ENCODE measurements at places on chromosomes 4 and X. TPM values are rescaled to one million over a fixed set of nuclear protein-coding genes. Genes with fewer than 3 reads are reported as not detected.

The COL4A5 gene
- 0.21 TPM for total RNA-seq

The FRAS1 gene
- total RNA-seq = 0.07 TPM

The AIMP1 gene
- total RNA-seq = 51.7 TPM

The RHOH gene
- 182 TPM for total RNA-seq

The SSX4B gene
- total RNA-seq = not detected

The VSIG1 gene
- 0.25 TPM for total RNA-seq

The PABPC4L gene
- total RNA-seq = not detected

The CT47B1 gene
- not detected for total RNA-seq

The LRCH2 gene
- not detected for total RNA-seq

The H2BW2 gene
- total RNA-seq = not detected

The PIN4 gene
- total RNA-seq = 6.2 TPM

DNA sequence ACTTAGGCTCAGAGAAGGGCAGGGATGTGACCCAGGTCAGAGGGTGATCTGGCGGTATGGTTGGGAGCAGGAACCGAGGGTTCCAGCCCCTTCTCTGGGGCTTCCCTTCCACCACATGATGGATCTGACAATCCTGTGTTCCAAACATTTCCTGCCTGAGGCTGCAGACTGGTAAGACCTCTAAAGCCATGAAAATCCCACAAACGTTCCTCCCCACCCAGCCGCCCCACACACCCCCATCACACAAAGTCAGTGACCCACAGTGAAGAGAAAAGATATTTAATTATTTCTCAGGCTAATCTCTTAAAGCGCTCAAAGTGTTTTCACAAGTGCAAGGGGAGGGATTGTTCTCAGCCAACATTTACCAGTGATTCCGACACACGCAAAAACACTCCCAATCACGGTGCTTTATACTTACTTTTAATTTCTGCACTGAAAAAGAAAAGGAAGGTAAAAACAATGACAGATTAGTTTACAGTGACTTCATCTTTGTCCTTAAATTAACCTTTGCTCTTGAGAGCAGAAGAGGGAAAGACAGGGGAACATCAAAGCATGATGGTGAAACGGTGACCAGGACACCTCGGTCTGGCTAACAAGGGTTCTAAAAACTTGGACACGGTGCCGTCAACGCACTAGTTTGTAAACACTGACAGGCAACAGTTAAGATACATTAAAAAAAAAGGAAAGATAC is 42.4 kb downstream of the WDR1 start:
- no peak for DNase-seq

DNA sequence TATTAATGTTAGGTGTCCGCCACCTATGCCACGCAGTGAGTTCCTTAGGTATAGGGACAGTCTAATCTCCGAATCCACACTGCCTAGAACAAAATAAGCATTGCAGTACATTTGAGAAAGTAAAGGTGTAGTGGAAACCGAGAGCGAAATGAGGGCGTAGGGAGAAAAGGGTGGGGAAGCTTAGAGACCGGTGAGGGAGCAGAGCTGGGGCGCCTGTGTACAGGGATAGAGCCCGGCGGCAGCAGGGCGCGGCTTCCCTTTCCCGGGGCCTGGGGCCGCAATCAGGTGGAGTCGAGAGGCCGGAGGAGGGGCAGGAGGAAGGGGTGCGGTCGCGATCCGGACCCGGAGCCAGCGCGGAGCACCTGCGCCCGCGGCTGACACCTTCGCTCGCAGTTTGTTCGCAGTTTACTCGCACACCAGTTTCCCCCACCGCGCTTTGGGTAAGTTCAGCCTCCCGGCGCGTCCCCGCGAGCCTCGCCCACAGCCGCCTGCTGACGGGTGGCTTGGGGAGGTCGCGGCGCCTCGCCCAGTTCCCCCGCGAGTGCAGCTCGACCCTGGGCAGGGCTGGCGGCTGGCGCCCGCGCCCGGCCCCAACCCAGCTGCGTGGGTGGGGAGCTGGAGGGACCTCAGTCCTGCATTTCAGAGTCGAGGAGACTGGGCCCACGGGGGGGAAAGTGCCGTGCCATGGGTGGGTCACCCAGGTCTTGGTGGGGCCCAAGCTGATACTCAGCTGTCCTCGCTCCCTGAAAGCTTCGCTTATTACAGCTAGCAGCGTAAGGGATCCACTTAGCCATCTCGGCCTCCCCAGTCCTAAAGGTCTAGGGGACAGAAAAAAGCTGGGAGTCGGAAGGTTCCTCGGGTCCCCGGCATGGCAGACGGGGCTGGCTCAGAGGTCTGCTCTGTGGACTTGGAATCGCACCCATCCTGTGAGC is at the start of gene ANXA3:
Gene ANXA3, plus strand, starts transcription at position 351 of the 932 bp plus-strand sequence. CDS start 2,704 bp downstream, outside the sequence.
- DNase-seq = peak; percentile 10

DNA sequence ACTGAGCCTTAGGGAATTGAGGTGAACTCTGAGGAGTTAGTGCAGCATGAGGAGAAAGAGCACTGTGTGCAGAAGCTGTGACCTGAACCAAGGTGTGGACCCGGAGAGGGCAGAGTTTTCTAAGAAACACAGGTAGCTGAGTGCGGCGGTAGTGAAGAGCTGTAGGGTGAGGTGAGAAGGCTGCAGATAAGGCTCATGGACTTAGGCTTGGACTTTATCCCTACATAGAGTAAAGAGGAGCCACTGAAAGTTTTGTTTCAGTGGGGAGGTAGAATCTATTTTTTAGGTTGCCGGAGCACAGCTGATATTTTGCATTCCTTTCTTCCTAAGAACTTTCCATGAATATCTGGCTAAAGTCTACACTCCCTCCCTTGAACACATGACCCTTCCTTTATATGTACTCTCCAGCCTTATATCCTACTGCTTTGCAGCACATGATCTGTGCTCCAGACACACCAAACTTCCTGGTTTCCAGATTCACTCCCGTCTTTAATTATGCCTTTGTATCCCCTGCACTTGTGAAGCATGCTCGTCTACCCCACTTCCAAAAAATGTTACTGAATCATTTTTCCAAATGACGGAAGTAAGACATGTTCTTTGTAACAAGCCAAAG is 10.6 kb upstream of the PGRMC2 start:
- no peak for DNase-seq

GRCh38 chr4:151173871-151174270 is 74.4 kb downstream of the RPS3A start:
- no peak for DNase-seq

DNA sequence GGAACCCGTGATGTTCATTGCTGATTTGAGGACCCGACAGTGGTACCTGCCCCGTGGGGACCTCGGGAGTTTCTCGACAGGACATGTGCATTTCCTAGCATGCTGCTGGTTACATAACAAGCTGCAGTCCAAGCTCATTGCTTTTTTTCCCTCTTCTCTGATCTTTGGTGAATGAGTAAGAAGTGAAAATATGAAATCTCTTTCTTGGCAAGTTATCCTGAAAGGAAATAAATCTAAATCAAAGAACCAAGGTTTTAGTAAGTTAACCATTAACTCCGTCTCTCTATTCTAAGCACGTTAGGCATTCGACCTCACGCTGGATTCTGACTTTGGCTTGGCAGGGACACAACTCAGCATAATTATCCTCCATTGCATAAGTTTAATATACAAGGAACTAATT is 86.6 kb downstream of the STK32B start:
- no peak for DNase-seq

- DNase-seq = no peak
These were observed 120.3 kb downstream of the ARHGAP24 start for GRCh38 chr4:85595098-85595775.

DNA sequence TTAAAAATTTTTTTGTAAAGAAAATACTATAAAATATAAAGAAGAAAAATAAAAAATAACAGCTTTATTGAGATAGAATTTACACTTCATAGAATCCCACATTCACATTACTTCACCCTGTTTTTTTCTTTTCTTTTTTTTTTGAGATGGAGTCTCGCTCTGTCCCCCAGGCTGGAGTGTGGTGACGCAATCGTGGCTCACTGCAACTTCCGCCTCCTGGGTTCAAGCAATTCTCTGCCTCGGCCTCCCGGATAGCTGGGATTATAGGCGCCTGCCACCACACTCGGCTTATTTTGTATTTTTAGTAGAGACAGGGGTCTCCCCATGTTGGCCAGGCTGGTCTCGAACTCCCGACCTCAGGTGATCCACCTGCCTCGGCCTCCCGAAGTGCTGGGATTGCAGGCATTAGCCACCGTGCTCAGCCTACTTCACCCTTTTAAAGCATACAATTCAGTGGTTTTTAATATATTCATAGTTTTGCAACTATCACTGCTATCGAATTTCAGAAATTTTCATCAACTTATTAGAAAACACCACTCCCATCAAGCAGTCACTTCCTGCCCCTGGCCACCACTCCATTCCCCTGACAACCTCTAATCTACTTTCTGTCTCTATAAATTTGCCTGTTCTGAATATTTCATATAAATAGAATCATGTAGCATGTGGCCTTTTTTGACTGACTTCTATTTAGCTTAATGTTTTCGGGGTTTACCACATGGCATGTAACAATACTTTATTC is 48.7 kb downstream of the TMEM131L start:
- no peak for DNase-seq

DNA sequence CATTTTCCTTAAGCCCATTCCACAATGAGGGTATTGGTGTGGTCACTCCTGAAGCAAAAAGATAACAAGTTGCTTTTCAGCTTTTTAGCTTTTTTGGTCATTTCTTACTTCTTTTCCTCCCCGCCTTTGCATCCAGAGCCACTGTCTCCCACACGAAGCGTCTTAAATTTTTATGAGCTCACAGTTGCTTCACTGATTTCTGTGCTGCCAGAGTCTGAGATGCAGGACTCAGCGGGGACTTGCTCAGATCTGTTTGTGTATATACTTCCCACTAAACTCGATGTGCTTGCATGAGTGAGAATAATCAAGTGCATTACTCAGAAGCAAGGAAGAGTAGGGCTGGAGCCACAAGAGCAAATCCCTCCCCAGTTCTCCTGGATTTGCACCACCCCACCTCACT is 80.2 kb upstream of the FHL1 start:
- DNase-seq = no peak

GRCh38 chr4:121597346-121597934 is 99.3 kb downstream of the ANXA5 start:
- peak; percentile 19 for DNase-seq

- no peak for DNase-seq
These were observed 241.1 kb downstream of the ANTXR2 start for GRCh38 chr4:79831701-79832514.

GRCh38 chr4:134024251-134024650 is 177.3 kb downstream of the PABPC4L start:
- no peak for DNase-seq

DNA sequence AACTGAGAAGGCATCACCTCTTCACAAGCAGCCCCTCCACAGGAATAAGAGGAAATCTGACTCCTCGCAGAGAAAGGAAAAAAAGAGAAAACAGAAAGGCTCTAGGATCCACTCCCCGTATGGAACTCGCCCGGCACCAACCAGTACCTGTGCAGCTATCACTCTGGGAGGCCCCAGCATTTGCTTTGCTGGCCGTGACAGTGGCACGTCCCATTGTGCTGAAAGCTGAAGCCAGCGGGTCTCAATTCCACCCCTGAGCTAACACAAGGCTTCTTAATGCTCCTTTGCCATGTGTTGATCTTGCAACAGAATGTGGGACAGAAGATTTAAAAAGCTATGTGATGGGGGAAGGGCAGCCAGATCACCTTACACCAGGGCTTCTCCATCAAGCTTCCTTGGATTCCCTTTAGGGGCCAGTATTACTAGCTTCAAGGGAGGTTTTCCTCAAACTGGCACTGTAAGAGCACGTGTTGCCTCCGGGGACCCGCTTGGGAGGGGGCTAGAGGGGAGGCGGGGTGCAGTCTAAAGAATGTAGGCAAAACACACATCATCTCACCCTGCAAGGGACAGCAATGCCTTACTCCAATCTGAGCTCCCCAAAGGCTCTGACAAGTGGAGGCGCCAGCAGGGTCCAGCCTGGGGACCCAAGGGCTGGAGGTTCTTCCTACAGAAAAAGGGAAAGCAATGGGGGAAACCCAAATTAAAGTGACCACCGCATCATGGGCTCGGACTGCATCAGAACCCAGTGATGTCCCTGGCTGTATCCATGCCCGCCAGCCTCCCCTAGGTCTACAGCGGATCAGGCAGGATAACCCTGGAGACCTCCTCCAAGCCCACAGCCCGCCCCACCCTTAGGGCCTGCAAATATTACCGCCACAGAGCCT is 1.2 kb downstream of the USP46 start:
- DNase-seq = no peak

GRCh38 chr4:48369771-48370170 is 28.4 kb downstream of the SLAIN2 start:
- DNase-seq = no peak

GRCh38 chr4:52102587-52102986 is 51.5 kb downstream of the SPATA18 start:
- no peak for DNase-seq

DNA sequence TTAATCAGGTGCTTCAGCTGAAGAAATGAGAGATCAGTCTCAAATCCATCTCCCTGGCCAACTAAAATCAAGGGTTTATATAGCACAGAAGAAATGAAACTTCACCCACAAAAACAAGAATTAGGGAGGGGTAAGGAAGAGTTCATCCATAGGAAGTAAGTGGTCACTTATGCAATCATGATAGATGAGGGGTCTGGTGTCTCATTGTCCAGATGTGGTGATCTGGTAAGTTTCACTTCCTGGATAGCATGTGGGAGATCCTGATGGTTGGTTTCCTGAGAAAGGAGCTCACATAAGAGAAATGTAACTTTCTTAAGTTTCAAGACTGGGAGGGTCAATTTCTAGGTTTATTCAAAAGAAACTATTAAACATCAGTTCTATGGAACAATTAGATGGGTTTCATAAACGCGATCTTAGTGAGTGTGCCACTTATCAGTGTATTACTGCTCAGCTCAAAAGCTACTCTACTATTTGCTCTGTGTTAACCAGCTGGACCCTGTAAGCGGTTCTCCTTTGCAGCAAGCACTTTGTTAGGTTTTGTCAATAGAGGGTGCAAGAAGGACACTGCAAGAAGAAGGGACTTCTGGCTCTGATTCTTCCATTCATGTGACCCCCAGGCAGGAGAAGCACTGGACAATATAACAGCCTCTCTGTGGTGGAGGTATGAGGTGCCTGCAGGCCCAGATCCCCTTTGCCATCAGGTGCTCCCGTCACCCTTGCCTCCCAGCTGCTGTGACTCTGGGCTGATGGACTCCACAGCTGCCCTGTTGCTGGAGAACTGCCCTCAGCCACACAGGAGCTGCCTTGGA is 35.4 kb upstream of the HPSE start:
- DNase-seq = no peak

GRCh38 chr4:94798808-94799207 is 41.1 kb downstream of the BMPR1B start:
- DNase-seq = no peak

GRCh38 chr4:118357601-118358000 is 4.8 kb upstream of the PRSS12 start:
- DNase-seq = no peak

GRCh38 chr4:99653916-99654315 is 3.7 kb downstream of the C4orf54 start:
- DNase-seq = no peak

GRCh38 chr4:160265014-160265413 is 1162.1 kb downstream of the RAPGEF2 start:
- no peak for DNase-seq

DNA sequence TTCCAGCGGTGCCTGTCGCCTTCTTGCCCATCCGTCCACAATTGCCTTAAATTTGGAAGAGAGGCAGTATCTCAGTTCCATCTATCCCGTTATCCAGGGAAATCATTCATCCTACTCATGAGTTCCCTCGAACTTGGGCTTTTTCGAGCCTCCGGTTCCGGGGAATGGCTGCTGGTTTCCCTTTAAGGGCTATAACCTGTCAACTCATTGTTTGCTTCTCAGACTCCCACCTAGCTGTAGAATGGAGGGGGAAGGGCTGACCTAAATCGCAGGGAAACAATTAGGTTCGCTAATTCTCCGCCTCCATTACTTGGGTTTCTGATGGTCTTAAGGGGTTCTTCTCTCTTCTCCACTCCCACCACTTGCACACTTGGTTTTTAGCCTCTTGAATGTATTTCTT is 1.2 kb downstream of the UCHL1 start:
- no peak for DNase-seq

- no peak for DNase-seq
These were observed 49.6 kb downstream of the GRIA2 start for GRCh38 chr4:157270108-157270507.
